ENCODE measurements at places on chromosomes 11 and 22. TPM values are rescaled to one million over a fixed set of nuclear protein-coding genes. Genes with fewer than 3 reads are reported as not detected.

DNA sequence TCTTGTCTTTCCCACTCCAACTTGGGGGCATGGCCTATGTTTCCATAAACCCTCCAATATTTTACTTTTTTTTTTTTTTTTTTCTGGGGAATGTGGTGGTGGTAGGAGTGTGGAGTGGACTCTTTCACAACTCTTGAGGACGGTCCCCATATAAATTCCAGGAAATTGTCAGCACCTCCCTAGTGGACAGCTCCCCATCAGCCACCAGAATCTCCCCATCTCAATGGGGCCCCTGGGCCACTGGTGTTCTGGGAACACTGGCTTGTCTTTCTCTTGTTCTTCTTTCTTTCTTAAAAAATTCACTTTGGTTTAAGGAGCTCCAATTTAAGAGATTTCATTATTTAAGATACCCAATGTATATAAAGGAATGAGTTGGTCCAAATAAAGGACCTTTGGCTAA lies 74.1 kb downstream of the ADM start:
- DNase-seq = no peak

GRCh38 chr11:46100670-46101069 lies 20.6 kb downstream of the PHF21A start:
- no peak for DNase-seq

- DNase-seq = no peak
Measured at GRCh38 chr22:43789452-43789851, 22.7 kb downstream of the EFCAB6 start.

- no peak for DNase-seq
Measured at GRCh38 chr11:44573333-44573732, 7.9 kb downstream of the CD82 start.

DNA sequence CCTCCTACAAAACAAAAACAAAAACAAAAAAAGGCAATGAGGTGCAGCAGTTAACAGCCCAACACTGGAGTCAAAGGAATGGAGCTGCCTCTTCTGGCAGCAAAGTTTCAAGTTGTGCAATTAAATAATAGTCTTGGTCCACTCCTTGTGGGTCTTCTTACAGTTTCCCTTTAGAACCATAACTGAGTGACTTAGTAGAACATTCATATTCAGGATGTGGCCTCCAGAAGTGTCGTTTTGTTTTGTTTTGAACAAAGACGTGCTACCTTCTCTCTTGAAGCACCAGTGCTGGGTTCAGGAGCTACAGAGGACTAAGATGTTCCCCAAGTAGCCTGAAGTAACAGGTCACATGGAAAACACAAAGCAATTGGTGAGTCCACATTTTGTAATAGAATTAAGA lies 2.0 kb upstream of the JAML start:
- no peak for DNase-seq

- DNase-seq = no peak
Measured at GRCh38 chr11:32935462-32936029, 42.9 kb downstream of the QSER1 start.

DNA sequence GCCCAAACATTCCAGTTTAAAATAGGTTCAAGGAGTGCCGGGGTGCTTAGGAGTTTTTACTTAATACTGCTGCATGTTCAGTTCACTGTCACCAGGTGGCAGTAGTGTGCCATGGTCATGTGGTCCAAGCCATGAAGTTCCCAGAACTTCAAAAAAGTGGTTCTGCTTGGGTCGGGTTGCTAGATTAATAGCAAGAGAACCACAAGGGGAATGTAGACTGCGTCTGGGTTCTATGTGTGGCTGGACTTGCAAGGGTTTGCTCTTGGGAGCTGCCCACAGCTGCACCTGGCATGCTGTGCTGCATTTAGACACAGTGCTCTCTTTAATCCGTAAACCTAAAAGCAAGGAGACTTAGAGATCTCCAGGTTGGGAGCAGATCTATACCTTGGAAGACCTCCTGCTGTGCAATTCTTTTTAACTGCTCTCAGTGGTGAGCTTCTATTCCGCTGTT lies 6.5 kb upstream of the SPON1 start:
- peak; percentile 49 for DNase-seq

- DNase-seq = no peak
Measured at GRCh38 chr22:43174941-43175531, 11.9 kb downstream of the TTLL12 start.

Gene CCDC15
- total RNA-seq = 3.5 TPM

Gene CD81
- 76.9 TPM for total RNA-seq

Gene GLYAT
- total RNA-seq = 142 TPM
